ENCODE measurements at places on chromosomes 3 and 15.
A peak's percentile ranks its signal among the peaks of the same experiment; 100 is the strongest.

- no peak for DNase-seq
These were observed 493.6 kb upstream of the ADAMTS9 start for GRCh38 chr3:65181391-65181871.

GRCh38 chr15:85379403-85380131 is 836 bp upstream of the AKAP13 start:
- DNase-seq = peak; percentile 33

DNA sequence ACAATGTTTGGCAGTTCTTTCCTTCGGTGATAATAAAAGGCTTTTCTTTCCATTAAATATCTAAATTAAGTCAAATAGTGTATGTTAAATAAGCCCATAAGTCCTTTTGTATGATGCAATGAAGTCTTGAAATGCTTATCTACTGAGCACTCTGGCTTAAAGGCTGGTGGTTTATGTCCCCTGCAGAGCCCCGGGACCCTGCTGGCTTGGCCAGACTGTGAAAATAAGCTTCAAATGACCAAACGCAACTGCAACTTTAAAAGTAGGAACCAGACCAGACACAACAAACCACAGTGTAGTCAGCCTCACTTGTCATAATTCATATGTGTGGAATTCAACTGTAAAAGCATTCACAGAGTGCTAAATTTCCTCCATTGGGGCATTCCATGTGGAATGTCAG is 72.5 kb downstream of the FOXP1 start:
- no peak for DNase-seq

DNA sequence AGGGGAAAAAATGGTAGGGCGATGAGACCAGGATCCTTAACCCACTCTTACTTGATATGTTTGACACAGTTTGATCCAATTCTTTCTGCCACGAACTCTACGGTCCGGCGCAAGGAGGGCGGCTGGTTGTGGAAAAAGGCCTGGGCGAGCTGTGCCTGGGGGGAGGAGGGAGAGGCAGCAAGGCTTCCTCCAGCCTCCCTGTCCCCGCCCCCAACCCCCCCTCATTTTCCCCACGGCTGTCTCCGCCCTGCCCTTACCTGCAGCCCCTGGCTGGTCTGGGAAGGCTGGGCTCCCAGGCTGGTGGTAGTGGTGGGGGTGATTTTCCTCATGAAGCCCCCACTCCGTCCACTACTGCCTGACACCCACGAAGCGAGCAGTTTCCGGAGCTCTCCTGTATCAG is 8.0 kb downstream of the CDAN1 start:
- no peak for DNase-seq

GRCh38 chr3:1798711-1799405 is 299.8 kb upstream of the CNTN4 start:
- DNase-seq = no peak

DNA sequence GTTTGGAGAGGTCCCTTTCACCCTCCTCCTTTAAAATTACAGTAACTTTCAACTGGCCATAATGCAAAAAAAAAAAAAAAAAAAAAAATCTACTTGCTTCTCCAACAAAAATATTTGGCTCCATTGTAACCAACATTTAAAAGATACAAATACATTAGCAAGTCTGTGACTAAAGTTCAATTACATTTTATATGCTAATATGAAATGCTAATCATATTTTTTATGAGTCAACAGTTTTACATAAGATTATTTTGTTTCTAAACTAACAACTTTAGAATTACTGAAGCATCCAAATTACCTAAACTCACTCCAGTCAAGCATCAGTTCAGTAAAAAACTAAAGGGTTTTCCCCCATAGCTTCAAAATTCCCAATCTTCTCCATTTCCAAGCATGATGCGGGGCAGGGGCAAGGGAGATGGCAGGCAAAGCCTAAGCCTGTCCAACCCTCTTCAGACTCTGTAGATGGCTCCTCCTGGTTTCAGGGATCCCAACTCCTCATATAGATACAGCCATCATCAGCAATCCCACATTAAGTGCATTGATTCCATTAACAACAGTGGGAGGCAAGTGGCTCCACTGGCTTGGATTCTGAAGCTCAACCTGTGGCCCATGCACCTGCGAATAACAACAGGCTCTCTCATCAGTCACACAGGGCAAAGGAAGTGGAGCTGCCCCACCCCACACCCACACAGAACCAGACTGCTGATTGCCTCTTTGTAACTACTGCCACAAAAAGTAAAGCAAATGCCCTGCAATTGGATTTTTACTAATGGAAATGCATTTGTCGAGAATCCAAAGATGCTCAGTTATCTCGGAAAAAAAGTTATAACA is 15.0 kb downstream of the SFMBT1 start:
- peak; percentile 24 for DNase-seq

DNA sequence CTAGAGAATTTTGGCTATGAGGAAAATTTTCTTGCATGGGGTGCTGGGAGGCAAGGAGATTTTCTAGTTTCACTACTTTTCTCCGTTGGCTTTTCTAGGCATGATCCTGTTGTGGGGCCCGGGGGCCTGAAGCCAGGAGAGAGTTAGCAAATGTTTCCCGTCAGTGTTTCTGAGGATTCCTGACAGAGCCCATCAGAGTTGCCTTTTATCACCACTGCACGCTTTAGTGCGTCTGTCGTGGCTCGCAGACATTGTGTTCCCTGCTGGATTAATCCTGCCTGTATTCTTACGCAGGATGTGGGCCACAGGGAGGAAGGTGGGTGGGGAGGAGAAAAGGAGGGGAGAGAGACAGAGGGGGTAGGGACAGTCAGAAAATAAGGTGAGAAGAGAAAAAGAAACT is 18.1 kb upstream of the BOC start:
- no peak for DNase-seq

GRCh38 chr3:159030138-159030670 is 228.3 kb downstream of the MFSD1 start:
- DNase-seq = no peak

GRCh38 chr3:52844290-52844975 is 9.6 kb upstream of the MUSTN1 start:
- DNase-seq = no peak

- DNase-seq = no peak
These were observed 89.6 kb downstream of the AAGAB start for GRCh38 chr15:67164811-67165253.

GRCh38 chr3:113906568-113907140 is 41.2 kb upstream of the ZDHHC23 start:
- no peak for DNase-seq

DNA sequence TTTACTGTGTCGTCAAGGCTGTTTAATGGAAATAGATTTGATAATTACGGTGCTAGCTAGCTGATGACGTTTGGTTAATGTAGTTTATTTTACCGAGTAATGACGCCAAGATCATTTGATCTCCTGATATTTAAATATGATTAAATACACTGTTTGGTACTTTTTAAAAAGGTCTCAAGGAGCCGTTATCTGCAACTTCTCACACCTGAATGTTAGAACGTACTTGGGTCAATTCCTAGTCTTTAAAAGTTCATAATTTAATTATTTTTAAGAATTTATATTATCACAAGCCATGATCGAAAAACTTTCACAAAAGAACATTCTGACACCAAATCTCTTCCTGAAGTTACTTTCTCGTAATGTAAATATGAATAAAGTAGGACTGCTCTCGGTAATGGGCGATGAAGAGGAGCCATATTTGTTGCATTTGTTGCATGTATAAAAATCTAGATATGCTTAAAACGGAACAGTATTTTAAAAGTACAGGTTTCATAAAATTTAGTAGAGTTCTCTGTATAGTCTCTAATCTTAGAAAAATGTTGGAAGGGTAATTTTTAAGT is 16.2 kb upstream of the CHD2 start:
- peak; percentile 41 for DNase-seq

GRCh38 chr3:45618081-45618509 is 23.5 kb downstream of the LIMD1 start:
- no peak for DNase-seq

GRCh38 chr15:38474155-38474757 is 20.3 kb downstream of the FAM98B start:
- DNase-seq = peak; percentile 61

GRCh38 chr3:87009271-87009670 is 18.3 kb upstream of the VGLL3 start:
- no peak for DNase-seq

- DNase-seq = peak; percentile 62
These were observed 46.4 kb upstream of the MBNL1 start for GRCh38 chr3:152222327-152222726.

DNA sequence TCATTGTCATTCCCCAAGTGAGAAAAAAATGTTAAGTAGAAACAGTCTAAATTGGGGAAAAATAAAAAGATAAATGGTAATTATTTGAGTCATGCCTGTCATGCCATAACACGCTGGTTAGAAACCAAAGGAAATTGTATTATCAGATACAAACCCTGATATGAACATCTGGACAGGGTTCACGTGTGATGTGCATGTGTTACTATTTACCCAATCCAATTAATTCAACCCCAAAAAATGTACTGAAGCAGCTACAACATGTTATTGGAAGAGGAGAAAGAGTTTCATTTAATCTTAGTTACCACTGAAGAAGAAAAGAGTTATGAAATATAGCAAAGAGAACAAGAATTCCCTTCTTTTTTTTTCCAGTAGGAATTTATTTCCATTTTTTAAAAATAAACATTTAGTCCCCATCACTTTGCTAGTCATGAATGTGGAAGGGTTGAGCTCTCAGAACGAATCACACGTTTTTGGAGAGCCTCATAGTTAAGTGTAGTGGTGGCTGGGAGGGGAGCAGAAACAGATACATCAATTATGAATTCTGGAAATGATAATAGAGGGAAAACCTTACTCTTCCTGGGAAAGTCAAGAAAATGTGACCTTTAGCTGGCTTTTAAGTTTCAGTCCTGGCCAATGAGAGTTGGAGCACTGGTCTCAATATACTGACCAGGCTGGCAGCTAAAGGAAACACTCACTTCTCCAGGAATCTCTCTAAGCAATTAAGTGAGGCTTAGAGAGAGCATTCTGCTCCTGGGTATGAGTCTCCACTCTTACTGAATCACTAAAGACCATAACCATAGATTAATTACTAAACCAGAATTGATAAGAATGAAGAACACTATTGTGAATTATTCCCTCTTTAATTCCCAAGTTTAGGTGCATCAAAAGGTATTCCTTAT is 796.5 kb downstream of the GRM7 start:
- no peak for DNase-seq

DNA sequence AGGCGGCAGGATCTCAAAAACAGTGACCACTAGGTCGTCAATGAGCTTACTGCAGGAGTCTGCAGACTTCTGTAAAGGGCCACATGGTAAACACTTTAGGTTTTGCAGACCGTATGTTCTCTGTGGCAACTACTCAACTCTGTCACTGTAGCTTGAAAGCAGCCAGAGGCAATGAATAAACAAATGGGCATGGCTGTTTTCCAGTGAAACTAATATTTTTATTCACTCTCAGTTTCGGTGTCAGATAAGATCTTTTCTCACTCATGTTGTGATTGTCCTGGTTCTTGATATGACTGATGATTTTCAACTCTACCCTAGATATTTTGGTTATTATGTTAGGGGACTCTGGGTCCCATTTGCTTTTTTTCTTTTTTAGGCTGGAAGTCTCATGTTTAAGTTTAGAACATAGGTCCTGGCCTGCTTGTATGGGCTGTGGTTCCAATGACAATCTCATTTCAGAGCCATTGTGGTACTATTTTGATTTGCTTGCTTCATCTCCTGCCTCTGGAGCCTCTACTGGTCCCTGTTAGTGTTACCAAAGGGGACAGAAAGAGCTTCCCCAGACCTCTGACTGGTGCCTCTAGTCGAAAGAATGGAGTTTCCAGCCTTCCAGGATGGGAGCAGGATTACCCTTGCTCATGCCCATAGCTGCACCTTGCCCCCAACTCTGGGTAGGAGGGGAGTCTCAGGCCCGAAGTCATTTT is 222.0 kb downstream of the STT3B start:
- DNase-seq = no peak

DNA sequence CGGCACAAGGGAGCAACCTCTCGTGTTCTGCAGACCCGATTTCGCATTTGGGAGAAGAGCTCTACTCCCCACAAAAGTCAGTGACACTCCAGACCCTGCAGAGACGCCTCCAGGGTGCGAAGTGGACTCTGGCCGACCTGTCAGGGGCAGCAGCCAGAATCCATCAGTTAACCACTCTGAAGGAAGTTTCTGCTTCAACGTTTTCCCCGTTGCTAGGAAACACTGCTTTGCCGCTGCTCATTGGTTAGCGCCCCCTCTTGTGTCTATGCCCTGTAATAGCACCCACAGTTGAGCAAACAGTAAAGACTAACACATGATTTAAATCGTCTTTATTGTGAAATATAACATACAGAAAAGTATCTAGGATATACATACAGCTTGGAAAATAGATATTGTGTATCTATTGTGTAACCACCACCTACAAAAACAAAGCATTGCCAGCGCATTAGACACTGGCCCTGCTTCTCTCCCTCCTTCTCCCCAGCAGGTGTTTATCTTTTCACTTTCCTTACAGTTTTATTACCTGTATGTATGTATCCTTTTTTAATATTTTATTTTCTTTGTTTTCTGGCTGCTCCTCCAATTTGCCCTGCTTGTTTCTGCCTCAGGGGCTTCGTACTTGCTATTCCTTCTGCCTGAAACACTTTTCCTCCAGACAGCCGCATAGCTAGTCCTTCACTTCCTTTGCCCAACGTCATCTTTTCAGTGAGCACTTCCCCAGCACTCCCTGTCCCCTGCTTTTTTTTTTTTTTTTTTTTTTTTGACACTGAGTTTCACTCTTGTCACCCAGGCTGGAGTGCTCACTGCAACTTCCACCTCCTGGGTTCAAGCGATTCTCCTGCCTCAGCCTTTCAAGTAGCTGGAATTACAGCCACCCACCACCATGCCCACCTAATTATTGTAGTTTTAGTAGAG is 38.8 kb downstream of the TMEM40 start:
- DNase-seq = peak; percentile 84

DNA sequence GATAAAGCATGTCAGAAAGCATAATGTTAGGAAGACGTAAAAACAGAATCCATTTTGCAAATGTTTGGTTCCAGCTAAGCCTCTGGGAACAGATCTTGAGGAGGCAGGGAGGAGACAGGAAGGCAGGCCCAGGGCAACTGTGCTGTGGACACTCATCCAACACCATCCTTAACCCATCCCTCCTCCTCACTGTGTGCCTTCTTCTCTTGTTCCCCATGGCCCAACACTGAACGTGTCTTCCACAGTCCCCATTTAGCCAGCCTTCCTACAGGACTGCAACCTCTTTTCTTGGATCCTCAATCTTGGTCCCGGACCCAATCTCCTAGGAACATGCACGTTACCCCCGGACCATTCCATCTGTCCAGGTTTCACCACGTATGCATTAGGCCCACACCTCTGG is 15.4 kb downstream of the C2CD4B start:
- no peak for DNase-seq

- no peak for DNase-seq
These were observed 73.4 kb downstream of the CTNNB1 start for GRCh38 chr3:41272667-41273066.
